Activated T-helper 1 cell treated with anti-CD3 and anti-CD28 coated beads, Interleukin-12 subunit alpha, Interleukin-12 subunit beta, Interleukin-2, Interleukin-4 antibody, amounts not matched to agents 30 ng/mL and 10 ng/mL and 1 ng/mL, durations not matched to agents 14 hours and 24 hours and 36 hours (primary cell): ENCODE measurements at places on chromosomes 12 and 14. TPM values are rescaled to one million over a fixed set of nuclear protein-coding genes. Genes with fewer than 3 reads are reported as not detected.

- peak; percentile 69 for DNase-seq
- no peaks in the 10 kb centered on the region for H3K36me3 ChIP-seq
- H3K27me3 ChIP-seq, result peaks cover 53% of the 10 kb centered on the region
- peaks cover 11% of the 10 kb centered on the region for H3K4me1 ChIP-seq
- H3K27ac ChIP-seq, result no peak overlapping the region
Observed at GRCh38 chr14:106268013-106268727, 741.8 kb downstream of the TMEM121 start.

- no peak overlapping the region for H3K27ac ChIP-seq
- no peaks in the 10 kb centered on the region for H3K27me3 ChIP-seq
- H3K4me1 ChIP-seq, result peaks cover 22% of the 10 kb centered on the region
Observed at GRCh38 chr14:68312300-68312699, 480.6 kb downstream of the ZFP36L1 start.

DNA sequence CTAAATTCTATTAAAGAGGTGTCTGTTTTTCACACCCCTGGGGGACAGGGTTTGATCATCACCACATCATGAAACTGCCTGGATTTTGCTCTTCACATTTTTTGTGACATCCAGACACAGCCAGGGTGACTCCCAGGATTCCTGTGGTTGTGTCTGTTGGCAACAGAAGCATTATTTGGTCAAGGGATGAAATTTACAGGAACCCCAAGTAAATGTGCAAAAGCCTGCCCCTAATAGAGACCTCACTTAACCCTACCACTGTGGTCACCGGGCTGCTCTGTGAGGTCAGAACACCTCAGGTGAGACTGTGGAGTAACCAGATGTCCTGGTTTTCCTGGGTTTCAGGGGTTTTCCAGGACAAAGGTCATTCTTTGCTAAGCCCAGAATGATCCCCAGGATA lies 103.8 kb downstream of the DAD1 start:
- peak overlapping the region; percentile 91 for H3K4me3 ChIP-seq
- peak overlapping the region; percentile 91 for H3K27ac ChIP-seq
- no peaks in the 10 kb centered on the region for H3K27me3 ChIP-seq
- H3K4me1 ChIP-seq, result peaks cover 6% of the 10 kb centered on the region

MOAP1 gene
- total RNA-seq, result 16.8 and 18.4 TPM in 2 replicates

KRT7 gene
- 15.5 and 21.2 TPM in 2 replicates for total RNA-seq
